ENCODE measurements at places on chromosomes 3 and 15.

DNA sequence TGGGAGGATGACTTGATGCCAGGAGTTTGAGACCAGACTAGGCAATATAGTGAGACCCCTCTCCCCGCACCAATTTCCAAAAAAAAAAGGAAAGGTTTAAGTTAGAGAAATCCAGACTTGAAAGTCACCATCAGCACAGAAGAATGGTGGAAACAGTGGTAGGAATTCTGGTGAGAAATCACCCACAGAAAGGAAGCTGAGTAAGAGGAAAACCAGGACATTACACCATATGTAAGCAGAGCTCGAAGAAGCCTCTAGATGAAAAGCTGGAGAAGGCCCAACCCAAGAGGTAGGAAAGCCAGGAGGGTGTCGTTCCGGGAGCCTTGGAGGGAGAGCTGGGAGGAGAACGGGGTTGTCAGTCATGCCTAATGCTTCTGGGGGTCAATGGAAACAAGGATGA lies 40.5 kb downstream of the RASGRP1 start:
- DNase-seq, result no peak

DNA sequence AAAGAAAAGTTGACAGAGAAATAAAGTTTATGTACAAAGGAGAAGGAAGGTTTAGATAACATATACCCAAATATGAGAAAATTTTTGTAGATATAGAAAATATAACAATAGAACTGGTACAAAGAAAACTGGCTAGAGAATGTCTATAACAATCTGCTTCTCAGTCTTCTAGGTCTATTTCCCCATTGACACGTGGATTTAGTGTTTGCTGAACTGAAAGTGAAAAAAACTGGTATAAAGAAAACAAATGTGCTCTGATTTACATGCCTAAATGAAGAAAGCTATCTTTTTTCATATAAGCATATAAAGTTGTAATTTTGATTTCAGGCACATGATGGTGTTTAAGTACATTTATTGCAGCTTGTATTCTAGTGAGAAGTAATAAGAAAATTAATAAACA lies 9.8 kb downstream of the KCNMB2 start:
- DNase-seq, result no peak

- no peak for DNase-seq
Measured at GRCh38 chr3:47365213-47366153, 15.3 kb upstream of the PTPN23 start.

GRCh38 chr3:130341882-130342281 lies 3.6 kb upstream of the COL6A5 start:
- DNase-seq, result no peak

DNA sequence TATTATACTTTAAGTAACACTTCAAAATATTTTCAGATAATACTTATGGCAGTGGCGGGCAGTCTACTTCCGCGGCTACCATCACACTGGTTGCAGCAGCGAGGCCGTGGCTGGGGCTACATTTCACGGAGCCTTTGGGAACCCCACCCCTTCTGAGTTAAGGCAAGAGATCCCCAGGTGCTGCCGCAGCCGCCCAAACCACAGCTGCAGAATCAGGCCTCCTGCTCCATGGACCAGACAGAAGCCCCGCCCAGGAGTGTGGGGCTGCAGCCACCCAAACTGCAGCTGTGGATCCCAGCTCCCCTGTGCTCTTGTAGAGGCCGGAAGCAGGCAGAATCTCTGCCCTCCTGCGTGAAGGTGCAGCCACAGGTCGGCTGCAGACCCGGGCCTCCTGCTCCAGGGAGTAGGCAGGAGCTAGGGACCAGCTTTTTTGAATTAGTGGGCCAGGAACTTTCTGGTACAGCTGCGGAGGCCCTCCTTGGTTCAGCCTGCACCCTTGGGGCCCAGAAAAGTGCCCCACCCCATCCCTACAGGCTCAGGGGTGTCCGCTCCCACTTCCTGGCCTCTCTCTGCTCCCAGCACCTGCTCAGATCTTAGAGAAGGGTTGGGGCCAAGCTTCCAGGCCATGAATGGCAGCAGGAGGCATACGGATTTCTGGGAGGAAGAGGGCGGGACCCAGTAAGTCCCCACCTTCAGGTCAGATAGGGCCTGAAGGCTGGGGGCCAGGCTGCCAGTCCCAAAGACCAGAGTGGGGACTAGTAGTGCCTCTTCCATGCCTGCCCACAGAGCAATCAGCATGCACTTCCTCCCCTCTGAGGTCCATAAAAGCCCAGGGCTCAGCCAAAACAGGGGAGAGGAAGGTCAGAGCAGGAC lies 1188.8 kb upstream of the CADM2 start:
- no peak for DNase-seq

DNA sequence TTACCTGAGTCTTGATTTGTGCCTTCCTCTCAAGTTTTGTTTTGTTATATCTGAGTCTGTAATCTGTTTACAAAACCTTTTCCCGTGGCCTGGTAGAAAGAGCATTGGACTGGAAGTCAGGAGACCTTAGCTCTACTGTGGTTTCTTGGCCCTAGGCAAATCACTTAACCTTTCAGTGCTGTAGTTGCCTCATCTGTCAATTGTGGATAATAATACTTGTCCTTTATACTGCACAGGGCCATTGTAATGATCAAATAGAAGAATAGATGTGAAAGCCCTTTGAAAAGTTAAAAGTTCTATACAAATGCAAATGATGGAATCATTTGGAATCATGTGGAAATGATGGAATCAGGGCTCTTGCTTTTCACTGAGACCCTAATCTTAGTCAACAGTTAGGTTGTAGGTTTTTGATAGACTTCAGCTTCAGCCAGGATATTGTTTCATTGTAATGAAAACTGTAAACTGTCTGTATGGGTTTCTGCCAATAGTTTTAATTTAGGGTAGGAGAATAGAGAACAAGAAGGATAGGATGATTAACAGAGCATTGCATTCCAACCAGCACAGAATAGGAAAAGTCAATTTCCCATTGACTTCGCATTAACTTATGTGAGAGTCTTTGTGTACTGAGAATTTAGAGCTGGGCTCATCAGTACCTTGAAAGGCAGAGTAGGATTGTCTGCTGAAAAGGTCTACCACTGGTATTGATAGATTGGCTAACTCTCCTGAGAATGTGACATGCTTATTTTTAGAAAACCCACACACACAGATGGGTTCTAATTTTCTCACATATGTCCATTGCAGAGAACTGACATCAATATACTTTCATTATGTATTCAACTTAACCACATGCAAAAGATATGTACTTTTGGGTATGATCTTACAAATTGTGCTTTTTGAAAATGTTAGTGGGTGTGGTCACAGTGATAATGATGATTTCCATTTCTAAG lies 21.8 kb downstream of the MAP2K5 start:
- DNase-seq, result no peak

- no peak for DNase-seq
Measured at GRCh38 chr15:22989576-22990477, 9.7 kb upstream of the CYFIP1 start.

- DNase-seq, result no peak
Measured at GRCh38 chr3:149626671-149627070, 31.2 kb downstream of the WWTR1 start.

DNA sequence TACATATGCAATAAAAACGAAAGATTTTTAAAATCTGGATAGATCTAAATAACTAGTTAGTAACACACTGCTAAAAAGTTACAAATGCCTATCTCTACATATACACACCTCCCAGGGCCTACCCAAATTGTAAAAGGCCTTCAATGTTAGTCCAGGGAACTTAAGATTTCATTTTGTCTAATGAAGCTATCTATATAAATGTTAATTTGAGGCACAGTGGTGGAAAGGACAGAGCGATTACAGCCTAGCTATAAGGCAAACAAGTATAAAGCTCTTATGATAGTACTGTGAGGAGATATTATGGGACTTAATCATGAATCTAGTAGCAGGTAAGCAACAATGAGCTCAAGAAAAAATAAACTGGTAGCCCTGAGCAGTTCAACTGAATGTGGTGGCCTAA lies 101.7 kb downstream of the STAG1 start:
- DNase-seq, result no peak

DNA sequence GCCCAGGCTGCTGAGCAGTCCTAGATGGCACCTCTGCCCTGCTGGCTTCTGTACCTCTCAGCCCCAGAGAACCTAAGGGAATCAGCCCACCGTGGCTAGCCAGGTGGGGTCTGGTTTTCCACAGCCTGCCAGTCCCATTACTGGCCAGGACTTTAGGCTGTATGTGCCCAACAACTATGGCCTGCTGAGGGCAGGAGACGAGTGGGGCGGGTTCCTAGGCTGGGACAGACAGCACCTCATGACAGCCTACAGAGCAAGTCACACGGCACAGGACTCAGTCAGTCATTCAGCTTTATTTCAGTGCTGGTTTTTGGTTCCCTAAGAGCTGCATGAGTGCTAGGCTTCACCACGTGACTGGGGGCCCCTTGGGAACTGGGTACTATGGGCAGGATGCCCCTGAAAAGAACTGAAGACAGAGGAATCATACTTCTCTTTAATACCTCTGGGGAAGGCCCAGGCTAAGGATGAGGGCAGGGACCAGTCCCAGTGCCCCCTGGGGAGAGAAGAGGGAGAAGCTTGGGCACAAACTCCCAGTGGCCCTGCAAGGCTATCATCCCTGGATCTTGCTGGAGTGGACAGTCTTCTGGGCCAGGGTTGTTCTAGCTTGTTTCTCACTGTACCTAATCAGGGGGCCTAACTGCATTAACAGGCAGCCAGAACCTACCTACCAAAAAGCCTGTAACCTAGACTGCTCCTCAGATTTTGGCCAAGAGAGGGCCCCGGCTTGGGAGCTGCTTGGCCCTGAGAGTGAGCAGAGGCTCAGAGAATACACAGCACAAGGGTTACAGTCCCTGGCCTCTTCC lies 14.8 kb downstream of the CLK3 start:
- no peak for DNase-seq

DNA sequence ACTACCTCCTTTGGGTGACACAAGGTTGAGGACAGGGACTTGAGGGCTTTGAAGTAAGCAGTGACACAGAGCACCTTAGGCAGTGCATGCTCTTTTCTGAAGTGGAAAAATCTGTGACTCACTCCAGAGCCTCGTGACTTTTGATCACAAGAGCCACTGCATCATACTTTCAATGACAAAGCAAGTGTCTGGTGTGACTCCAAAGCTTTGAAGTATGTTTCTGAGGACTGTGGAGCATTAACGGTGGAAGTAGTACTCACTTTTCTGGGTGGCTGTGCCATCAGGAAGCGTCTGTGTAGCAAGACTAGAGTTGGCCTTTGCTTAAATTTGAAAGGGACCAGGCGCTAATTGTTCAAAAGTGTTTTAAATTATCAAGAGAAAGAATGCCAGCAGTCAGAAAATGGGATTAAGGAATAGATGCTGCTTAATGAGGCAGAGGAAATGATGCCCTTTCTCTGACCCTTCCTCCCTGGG lies 210.7 kb upstream of the TRIM42 start:
- DNase-seq, result no peak

DNA sequence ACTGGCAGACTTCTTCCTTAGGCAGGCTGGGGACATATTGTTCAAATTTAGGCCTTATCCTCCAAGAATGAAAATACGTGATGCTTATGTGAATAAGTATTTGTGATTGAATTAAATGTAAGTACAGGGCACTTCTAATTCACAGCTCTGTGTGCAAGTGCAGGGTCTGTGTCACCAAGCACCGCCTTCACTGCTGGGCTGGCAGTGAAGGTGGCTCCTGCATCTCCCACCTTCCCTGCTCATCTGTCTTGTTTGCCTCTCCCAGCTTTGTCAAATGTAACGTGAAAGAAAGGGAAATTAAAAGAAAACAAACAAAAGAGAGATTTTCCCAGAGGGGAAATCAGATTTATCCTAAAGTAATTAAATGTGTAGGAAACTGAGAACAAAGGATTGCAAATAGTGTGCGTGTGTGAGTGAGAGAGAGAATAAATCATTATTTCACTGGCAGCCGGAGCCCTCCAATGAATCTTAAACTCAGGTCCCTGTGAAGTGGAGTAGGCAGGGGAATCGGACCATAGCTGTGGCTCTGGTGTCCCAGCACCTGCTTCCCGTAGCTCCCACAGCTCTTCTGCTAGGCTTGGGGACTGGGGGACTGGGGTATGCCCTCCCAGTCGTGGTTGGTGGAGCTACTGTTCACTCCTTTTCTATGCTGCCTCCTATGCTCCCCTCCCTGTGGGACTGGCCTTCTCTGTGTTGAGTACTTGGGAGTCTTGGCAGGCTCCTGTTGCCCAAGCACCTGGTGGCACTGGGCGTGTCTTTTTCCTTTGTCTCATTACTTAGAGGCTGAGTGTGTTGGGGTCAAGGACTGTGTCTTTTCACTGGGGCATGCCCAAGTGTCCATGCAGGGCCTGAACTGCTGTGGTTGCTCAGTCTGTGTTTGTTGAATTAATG lies 222.2 kb downstream of the EPHB1 start:
- DNase-seq, result no peak

- no peak for DNase-seq
Measured at GRCh38 chr15:37106490-37107001, 6.2 kb upstream of the MEIS2 start.

- no peak for DNase-seq
Measured at GRCh38 chr3:74643636-74644035, 29.2 kb upstream of the CNTN3 start.

GRCh38 chr3:49276475-49277382 lies at the start of gene C3orf62:
C3orf62 (minus strand) TSS chr3:49277232; CDS start chr3:49276872, 360 bp downstream.
- DNase-seq, result no peak

DNA sequence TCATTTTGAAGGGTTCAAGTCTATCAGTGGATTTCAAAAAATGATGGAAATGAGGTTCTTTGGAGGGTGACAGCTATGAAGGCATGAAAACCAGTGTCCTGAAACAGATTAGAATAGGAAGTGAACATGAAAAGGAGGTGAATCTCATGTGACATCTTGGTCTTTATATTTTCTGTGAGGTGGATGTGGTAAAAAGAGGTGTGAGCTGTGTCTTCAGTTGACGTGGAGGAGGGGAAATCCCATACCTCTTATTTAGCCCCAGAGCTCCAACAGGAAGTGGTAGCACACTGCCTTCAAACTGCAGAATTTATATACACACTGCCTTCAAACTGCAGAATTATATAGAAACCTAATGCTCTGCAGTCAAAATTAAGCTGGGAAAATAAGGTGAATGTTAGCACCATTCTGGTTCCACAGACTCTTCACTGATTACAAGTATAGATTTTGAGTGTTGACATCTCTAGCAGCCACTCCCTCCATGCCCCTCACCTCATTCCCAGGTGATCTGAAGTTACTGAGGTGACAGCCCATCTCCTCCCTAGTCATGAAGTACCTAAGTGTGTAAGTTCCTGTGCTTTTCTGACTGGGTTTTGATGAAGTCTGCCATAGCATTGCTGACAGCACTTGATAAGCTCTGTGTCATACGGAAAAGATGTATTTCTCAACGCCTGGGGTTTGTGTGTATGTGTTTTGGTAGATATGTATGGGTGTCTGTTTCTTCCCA lies 2.7 kb downstream of the RAB8B start:
- DNase-seq, result no peak

GRCh38 chr3:185112186-185112585 lies 40.7 kb downstream of the C3orf70 start:
- DNase-seq, result no peak

- no peak for DNase-seq
Measured at GRCh38 chr3:146539315-146539714, 5.1 kb downstream of the PLSCR1 start.

Data from HuH-7 (cell line).